ENCODE measurements at places on chromosomes 5 and 9. TPM values are rescaled to one million over a fixed set of nuclear protein-coding genes. Genes with fewer than 3 reads are reported as not detected.

GRCh38 chr9:127923771-127924170 lies 6.8 kb downstream of the PIP5KL1 start:
- DNase-seq = no peak

DNA sequence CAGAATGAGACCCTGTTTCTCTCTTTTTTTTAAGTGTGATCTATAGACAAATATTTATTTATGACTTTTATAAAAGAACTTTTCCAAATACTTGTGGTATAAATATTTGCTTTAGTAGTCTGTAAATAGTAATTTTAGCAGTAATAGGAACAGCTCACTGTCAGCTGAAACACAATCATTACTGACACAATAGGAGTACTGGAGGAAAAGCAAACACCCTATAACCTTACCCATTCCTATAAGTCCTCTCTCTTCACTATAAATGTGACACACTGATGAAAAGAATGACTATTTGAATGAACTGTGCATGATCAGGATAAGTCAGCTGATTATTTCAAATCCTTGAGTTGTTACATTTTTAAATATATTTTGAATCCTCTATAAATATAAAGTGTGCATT lies 72.4 kb downstream of the CDH12 start:
- no peak for DNase-seq

GRCh38 chr9:96327694-96328352 lies 25.8 kb upstream of the HSD17B3 start:
- DNase-seq = no peak

- no peak for DNase-seq
Measured at GRCh38 chr5:157350939-157351801, 85.2 kb downstream of the CYFIP2 start.

Gene IL7R
- 34.9 TPM for total RNA-seq

- no peak for DNase-seq
Measured at GRCh38 chr9:76729116-76729515, 35.1 kb upstream of the PCA3 start.

GRCh38 chr9:4739587-4740387 lies 1.2 kb downstream of the AK3 start:
- DNase-seq = no peak

- DNase-seq = no peak
Measured at GRCh38 chr5:181088289-181088688, 42.7 kb downstream of the OR2V1 start.

DNA sequence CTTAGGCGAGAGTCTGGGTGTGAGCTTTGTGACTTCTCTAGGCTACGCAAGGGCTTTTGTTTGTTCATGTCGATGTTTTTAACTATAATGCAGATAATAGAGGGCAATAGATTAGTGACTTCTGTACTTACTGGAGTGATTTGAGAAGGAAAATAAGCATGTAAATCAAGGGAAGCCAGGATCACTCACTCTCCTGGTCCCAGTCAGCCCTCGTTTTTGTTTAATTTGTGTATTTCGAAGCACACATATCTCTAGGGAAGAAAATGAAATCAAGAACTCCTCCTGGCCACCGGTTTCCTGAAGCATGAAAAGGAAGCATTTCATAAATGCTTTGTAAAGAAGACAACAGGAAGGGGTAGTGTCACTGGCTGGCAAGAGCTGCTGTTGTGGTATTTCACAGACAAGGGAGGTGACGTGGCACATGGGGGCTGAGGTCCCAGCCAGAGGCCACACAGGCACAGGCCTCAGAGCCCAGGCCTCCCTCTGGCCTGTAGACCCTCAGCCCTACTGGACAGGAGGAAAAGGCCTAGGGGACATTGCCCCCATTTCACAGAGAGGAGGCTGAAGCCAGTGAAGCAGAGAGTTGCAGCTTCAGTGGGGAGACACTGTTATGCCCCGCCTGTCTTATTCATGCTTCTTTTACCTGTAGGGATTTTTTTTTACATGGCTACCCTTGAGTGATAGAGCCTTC lies 34.1 kb downstream of the IRF1 start:
- DNase-seq = no peak

GRCh38 chr5:32458880-32459495 lies 14.4 kb upstream of the ZFR start:
- no peak for DNase-seq

GRCh38 chr5:174311531-174312269 lies 266.2 kb downstream of the NSG2 start:
- peak; percentile 62 for DNase-seq

Gene ABLIM3
- 101 TPM for total RNA-seq

Gene NME5
- total RNA-seq = 11.1 TPM

Gene PAXX
- 51.5 TPM for total RNA-seq

DNA sequence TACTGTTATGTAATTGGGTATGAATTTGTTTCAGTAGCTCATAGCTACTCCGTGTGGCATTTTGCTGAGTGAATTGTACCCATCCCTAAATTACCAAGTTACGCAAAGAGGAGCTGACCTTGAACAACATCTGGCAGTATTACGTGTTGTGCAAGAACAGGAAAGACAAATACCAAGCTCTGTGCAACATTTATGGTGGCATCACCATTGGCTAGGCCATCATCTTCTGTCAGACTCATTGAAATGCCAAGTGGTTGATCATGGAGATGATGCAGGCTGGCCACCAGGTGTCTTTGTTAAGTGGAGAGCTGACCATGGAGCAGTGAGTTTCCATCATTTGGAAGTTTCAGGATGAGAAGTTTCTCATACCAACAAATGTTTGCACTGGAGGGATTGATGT lies 15.0 kb downstream of the ZSWIM6 start:
- DNase-seq = no peak

DNA sequence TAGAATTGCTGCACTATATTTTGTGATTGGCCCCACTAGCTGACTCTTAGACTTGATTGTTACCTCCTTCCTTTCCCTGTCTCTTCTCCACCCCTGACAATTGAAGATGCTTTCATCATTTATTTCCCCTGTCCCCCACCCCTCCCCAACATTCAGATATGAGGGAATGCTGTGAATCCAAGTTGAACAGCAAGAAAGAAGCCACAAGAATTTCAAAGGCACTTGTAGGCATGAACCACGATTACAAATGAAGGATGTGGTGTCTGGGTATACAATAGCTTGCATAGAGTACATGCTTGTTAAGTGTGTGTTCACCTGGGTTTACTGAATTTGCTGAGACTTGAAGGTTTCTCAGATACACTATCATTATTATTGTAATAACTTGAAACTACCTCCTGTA lies 78.3 kb upstream of the TRIO start:
- no peak for DNase-seq

Gene FRMD3
- total RNA-seq = 16.8 TPM

- DNase-seq = no peak
Measured at GRCh38 chr9:14466828-14467227, 152.9 kb upstream of the NFIB start.

DNA sequence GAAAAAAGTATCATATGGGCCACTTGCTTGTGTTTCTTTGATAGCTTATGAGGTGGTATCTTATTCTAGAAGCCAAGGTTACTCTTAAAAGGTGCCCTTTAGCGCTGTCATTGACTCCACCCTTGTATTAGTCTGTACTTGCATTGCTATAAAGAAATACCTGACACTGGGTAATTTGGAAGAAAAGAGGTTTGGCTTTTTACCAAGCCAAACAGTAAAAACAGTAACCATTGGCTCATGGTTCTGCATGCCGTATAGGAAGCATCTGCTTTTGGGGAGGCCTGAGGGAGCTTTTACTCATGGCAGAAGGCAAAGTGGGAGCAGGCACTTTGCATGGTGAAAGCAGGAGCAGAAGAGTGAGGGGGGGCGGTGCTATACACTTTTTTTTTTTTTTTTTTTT lies 87.4 kb downstream of the TEK start:
- DNase-seq = no peak

GRCh38 chr5:158303883-158304282 lies 444.9 kb upstream of the CLINT1 start:
- DNase-seq = no peak

DNA sequence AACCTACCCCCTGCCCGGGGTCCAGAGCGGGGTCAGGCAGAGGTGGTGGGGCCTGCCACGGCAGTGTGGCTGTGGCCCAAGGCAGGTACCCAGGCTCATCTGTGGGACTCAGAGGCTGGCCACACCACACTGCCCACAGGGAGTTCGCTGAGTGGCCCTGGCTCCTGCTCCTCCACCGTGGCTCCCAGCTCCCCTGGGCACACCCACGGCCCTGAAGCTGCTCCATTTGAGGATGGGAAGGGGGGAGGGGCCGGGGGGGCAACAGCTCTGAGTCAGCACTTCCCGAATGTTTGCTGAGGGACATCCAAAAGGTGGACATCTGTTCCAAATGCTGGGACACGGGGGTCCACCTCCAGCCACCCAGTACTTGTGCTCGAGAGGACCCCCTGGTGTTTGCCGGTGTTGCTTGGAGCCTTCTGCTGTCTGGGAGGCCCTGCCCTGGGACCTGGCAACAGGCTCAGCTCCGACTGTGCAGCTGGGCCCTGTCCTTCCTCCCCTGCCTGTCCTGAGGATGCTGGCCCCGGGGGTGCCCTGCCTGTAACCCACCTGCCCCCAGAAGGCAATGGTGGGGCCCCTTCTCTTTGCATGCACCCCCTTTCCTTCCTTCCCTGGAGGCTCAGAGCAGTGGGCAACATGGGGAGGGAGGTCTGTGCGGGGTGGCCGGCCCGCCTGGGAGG lies 2.5 kb upstream of the NRARP start:
- no peak for DNase-seq

GRCh38 chr5:41648996-41649395 lies 138.6 kb upstream of the PLCXD3 start:
- DNase-seq = no peak

DNA sequence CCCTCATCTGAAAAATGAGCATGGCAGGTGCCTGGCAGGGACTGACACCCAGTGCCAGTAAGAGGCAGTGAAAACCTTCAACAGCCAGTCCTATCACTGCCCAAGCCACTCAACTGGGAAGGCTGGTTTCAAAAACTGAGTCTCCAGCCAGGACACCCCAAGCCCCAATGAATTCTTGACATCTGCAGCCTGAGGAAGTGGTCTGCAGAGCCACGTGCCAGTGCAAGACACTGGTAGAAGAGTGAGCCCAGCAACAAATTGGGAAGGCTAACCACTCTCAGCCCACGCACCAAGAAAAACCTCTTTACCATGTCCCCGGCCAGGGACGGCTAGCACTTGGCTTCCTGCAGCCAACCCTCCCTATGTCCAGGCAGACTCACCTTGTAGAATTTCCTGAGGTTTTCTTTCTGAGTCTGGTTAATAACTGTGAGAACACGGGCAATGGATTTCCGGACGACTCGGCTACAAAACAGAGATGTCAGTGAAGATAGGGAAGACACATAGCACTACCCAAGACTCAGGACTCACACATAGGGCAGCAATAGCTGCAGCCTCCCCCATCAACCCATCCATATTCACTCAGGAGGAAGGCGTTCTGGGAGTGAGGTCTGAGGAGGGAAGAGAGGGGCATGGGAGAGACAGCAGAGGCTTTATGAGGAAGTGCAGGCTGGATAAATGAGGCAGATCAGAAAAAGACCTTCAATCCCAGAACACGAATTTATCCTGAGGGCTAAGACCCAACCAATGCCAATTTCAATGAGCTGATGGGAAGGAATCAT lies 1.8 kb downstream of the RPL35 start:
- no peak for DNase-seq

DNA sequence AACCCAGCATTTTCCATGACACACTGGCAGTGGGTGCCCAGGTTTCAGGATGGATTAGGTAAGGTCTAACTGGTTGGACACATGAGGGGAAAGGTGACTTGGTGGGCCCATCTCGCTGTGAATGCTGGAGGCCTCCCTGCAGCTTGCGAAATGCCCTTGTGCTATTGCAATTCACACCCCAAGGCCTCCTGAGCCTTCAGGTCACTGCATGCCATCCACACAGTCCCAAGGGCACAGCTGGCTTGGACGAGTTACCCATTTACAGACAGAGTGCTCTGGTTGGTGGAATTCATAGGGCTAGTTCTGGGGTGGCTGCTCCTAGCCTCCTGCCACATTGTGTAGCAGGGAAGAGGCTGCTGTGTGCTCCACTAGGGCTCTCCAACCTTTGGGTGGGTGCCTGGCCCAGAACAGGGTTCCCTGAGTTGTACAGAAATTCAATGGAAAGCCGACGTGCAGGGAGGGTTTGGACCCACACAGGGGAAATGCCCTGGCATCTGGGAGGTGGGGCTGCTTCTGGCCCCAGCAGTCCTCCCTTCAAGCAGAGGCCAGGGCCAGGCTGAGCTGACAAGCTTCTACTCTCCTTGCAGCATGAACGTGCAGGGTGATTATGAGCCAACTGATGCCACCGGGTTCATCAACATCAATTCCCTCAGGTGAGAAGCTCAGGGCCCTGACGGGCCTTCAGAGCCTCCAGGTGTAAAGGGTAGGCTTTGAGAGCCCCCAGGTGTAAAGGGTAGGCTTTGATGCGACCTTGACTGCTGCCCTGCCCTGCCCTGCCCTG lies 54.3 kb downstream of the ASS1 start:
- DNase-seq = no peak

Gene NUTM2F
- not detected for total RNA-seq

- DNase-seq = no peak
Measured at GRCh38 chr5:51203598-51203997, 179.7 kb upstream of the ISL1 start.

DNA sequence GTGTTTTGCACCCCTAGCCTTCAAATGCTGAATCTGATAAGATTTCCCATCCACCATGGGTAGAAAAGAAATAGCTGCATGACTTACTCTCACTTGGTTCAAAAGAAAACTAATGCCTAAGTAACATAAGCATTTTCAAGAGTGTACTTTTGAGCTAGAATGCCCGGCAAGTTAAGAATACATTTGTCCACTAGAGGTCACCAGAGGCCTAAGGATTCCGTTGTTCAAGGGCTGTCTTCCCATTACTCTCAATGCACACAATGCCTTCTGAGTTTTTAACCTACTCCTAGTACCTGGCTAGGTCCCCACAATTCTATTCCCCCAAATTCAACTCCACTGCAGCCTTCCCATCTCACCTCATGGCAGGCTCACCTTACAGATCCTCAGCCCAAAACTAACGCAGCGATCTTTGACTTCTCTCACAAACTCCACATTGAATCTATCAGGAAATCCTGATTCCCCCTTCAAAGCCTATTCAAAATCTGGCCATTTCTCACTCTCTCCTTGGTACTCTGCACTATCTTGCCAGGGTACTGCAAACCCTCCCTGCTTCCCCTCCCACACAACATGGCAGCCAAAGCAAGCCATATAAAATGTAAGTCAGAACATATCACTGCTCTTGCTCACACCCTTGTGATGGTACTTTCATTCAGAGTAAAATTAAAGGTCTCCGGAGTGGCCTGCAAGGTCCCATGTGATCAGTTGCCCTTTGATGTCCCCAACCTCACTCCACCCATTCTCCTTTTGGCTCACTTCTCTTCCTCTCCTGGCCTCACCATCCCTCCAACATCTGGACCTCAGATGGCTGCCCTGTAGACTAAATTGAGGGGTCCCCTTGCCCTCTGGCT lies 13.4 kb downstream of the OXCT1 start:
- DNase-seq = peak; percentile 58
